ENCODE measurements at places on chromosomes 3 and 15.

DNA sequence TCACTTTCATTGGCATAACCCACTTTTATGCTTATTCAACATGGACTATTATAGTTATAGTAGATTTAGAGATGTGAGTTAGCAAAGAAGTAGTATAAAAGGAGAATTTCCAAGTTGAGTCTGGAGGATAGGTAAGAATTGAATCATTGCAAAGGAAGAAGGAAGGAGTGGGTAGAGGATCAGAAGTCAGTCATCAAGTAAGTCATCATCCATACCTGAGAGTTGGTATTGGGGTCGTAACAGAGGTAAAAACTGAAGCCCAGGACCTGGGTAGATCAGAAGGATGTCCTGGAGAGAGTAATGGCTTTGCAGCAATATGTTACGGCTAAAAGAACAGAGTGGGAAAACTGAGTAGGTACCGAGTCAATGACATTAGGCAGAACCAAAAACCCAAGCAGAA lies 265.7 kb downstream of the SUCLG2 start:
- no peak for DNase-seq

GRCh38 chr3:173502983-173503568 lies 105.5 kb downstream of the NLGN1 start:
- DNase-seq, result no peak

GRCh38 chr3:11692532-11692813 lies 48.8 kb upstream of the VGLL4 start:
- no peak for DNase-seq

DNA sequence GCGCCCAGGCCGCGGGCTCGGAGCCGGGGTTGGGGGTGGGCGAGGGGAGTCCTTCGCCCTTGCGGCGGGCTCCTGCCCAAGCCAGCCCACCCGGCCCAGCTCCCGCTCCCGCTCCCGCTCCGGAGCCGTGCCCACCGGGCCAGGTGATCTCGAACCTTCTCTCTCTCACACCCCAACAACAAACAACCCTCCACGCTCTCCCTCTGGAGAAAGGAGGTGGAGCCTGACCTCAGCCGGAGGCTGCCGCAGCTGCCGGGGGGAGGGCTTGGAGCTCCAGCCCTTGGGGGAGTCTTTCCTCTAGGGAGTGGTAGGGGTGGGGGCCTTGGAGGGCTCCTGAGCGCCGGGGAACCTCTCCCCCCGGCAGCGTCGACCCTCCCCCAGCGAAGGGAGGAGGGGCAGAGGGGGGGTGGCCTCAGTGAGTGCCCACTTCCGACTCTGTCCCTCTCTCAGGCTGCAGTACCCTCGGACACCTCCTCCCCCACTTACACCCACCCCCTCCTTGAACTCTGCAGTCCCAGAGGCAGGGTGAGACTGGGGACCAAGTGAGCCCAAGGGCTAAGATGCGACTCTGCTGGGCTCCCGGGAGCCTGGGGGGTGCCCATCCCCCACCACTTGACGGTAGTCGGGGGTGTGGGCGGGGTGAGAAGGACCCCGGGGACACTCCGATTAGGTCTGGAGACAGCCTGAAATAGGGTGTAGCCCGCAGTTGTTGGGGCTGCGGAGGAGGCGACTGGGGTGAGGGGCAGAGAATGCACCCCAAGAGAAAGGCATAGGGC lies 4.4 kb upstream of the BAHD1 start:
- no peak for DNase-seq

DNA sequence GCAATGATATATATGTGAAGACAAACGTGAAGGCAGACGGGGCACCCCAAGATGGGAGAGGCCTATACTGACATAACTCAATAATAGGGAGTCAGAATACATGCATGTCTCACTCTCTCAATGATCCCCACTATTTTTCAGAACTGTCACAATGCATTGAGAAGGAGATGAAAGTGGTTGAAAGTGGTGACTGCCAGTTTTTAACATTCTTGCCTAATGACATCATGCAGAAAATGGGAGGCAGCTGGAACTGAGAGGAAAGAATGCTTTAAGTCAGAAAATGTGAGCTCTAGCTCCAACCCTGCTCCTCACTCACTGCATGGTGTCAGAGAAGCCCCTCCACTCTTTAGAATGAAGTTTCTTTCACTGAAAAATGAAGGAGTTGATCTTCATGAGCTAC lies 55.3 kb upstream of the P2RY1 start:
- DNase-seq, result no peak

GRCh38 chr3:59254433-59254832 lies 204.6 kb upstream of the CFAP20DC start:
- no peak for DNase-seq

DNA sequence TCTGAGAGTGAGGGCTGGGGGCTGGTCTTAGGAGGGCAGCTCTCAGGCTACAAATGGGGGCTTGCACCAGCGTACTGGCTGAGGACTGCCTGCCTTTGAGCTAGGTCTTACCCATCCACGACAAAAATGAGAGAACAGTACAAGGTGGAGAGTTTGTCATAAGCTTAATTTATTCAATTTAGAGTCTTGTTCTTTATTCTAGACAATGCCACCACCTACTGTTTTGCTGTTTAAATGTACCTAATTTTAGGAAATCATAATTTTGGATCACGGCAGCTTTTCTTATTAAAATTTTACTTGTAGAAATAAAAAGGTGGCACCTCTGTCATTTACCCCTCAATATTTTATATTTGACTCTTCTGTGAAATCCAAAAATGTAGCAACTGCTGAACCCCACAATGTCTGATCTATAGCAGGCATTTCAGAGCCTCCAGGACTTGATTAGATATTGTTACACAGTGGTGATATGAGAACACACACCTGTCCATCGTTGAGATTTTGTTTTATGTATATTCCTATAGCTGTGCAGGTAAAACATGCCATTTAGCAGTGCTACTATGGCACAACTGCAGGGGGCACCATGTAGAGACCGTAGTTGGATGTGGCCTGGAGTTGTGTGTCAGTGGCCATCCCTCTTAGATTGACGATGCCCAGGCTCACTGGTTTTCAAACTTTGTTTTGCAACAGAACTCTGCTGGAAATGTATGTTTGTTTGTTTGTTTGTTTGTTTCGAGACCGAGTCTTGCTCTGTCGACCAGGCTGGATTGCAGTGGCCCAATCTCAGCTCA lies 88.6 kb downstream of the SLCO3A1 start:
- no peak for DNase-seq

GRCh38 chr3:30504939-30505338 lies 101.5 kb upstream of the TGFBR2 start:
- DNase-seq, result no peak

- DNase-seq, result no peak
Observed at GRCh38 chr15:43168192-43169107, 16.8 kb upstream of the CCNDBP1 start.

DNA sequence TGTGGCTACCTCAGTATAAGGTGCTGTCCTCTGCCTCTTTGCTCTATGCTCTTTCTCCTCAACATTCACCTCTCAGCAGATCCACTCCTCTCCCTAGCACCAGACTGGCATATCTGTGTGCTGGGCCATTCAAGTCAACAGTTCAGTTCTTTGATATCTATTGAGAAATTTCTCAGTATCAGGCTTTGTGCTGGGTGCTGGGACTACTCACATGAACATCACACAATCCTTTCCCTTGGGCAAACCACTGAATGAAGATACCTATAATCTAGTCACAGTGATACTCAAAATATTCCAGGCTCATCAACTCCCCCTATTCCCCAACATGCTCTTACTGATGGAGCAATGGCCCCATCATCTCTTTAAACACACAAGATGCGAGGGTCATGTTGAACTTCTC lies 120.8 kb downstream of the RPL22L1 start:
- DNase-seq, result no peak

DNA sequence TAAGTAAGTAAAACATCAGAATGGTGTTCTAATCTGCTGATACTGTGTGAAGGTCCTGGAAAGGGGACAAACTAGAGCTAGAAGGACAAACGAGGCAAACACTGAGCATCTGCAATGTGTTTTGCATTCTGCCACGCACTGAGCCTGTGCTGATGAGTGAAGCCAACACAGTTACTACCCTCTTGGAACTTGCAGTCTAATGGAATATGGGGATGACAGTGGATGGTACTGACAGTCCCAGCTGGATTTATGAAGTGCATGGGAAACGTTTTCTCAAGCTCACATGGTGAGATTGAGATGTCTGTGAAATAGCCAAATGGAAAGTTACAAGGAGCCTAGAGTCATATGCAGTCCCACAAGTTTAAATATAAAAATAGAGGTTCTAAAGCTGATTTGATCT lies 86.6 kb downstream of the FOXB1 start:
- DNase-seq, result no peak

GRCh38 chr3:10108091-10108490 lies at the start of gene FANCD2OS:
FANCD2OS (minus strand) TSS chr3:10108255; CDS start chr3:10104774, 3,481 bp downstream.
- DNase-seq, result no peak

- no peak for DNase-seq
Observed at GRCh38 chr15:65626856-65627255, 5.1 kb downstream of the SLC24A1 start.

- DNase-seq, result no peak
Observed at GRCh38 chr3:47024932-47025331, 45.5 kb downstream of the NBEAL2 start.

- DNase-seq, result no peak
Observed at GRCh38 chr3:140568842-140569520, 108.9 kb upstream of the TRIM42 start.

DNA sequence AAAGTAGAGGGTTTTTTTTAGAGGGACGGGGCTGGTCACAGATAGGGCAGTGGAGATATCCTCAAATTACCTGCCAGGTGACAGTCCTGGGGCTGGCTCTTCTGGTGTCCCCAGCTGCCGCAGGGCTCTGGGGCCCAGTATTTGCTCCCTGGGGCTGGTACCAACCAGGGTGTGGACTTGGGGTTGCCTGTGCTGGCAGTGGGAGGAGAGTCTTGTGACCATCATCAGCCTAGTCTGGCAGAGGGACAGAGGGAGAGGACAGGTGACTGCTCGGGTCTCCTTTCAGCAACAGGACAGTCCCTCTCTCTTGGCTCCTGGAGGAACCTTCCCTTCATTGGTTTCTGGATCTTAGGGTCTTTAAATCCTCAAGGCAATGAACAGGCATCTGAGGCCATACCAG lies 7.9 kb upstream of the RPP14 start:
- no peak for DNase-seq

DNA sequence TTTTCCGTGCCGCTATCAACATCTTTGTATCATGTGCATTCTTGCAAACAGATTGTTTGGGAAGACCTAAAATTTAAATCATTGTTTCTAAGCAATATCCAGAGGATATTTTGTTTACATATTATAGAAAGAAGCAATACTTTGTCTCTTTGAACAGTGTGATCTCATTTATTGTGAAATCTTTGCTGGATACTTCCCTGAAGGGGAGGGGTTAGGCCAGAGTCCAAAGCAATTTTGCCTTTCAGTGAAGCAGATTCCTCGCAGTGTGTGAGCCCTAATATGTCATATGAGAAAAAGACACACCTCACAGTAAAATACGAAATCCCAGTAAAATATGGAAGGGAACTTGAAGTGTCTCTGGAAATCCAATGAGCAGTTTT lies 158.7 kb upstream of the SLCO3A1 start:
- no peak for DNase-seq

GRCh38 chr3:49807431-49808114 lies 4.5 kb downstream of the INKA1 start:
- no peak for DNase-seq

DNA sequence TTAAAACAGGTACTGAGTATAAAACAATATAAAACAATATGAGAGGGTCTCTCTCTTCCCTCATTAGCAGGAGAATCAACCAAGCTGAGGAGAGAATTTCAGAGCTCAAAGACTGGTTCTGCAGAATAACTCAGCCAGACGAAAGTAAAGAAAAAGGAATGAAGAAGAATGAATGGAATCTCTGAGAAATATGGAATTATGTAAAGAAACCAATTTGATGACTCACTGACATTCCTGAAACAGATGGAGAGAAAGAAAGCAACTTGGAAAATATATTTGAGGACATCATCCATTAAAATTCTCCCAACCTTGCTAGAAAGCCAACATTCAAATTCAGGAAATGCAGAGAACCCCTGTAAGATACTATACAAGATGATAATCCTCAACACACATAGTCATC lies 630.9 kb downstream of the PYDC2 start:
- no peak for DNase-seq

- no peak for DNase-seq
Observed at GRCh38 chr15:84917452-84917851, 33.0 kb downstream of the SLC28A1 start.

DNA sequence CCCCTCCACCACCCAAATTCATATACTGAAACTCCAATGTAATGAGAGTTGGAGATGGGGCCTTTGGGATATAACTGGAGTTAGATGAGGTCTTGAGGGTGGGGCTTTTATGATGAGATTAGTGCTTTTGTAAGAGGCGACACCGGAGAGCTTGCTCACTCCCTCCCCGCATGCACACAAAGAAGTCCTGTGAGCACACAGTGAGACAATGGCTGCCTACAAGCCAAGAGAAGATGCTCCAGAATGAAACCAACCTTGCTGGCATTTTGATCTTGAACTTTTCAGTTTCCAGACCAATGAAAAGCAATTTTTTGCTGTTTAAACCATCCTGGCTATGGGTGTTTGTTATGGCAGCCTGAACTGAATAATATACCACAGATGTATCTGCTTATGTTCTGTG lies 109.0 kb downstream of the SAMMSON start:
- DNase-seq, result no peak

- DNase-seq, result no peak
Observed at GRCh38 chr15:57927091-57927631, 138.3 kb downstream of the ALDH1A2 start.

DNA sequence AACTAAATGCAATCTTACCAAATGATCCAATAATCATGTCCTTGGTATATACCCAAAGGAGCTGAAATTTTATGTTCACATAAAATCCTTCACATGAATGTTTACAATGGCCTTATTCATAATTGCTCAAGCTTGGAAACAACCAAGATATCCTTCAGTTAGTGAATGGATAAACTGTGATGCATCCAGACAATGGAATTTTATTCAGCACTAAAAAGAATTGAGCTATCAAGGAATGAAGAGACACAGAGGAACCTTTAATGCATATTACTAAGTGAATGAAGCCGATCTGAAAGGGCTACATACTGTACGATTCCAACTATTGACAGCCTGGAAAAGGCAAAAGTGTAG lies 168.4 kb downstream of the PDE8A start:
- DNase-seq, result no peak

DNA sequence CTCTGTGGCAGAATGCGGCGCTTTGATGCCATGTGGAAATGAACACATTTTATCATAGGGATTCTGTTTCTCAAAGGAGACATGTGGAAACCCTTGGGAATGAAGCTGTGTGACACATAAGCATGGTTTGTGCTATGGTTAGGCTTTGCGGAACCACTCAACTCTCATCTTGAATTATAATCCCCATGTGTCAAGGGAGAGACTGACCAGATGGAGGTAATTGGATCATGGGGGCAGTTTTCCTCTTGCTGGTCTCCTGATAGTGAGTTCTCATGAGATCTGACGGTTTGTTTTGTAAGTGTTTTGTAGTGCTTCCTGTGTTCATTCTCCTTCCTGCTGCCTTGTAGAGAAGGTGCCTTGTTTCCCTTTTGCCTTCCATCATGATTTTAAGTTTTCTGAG lies 1109.2 kb upstream of the ALCAM start:
- DNase-seq, result no peak
